NCI-H1694 treated with DMSO at 0.1 percent for 48 hours (cell line): ENCODE measurements at places on chromosomes 6 and 20.

GRCh38 chr20:63398744-63399514 lies 37.8 kb upstream of the CHRNA4 start:
- DNase-seq = no peak

DNA sequence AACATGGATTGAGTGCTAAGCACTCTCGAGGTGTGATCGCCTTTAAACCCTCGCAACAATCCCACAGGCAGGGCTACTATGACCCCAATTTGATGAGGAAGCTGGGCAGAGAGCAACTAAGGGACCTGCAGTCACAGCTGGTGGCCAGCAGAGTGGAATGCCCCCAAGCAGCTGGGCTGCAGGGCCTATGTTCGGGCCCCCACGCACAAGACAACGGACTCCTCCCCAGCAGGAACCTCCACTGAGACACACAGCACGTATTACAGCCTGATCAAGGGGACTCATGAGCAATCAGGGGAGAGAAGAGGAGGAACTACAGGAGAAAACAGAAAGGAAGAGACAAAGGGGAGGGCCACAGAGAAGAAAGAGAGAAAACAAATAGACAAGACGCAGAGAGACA lies 21.7 kb downstream of the CST7 start:
- DNase-seq = no peak

DNA sequence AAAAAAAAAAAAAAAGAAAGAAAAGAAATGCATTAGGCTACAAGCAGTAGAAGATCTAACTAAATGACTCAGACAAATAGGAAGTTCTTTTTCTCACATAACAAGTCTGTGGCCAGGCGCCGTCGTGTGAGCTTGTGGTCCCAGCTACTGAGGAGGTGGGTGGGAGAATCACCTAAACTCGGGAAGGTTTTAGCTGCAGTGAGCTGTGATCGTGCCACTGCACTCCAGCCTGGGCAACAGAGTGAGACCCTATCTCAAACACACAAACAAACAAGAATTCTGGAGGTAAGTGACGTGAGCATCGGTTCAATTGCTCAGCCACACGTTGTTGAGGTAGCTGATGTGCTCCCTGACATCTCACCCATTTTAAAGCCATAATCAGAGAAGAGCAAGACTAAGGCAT lies 37.9 kb upstream of the SLC23A2 start:
- no peak for DNase-seq

GRCh38 chr20:32010666-32011065 lies 428 bp downstream of the CCM2L start:
- DNase-seq = no peak

- DNase-seq = no peak
Observed at GRCh38 chr6:163324688-163325389, 89.7 kb upstream of the QKI start.

GRCh38 chr6:44332585-44332984 lies 9.9 kb upstream of the SPATS1 start:
- DNase-seq = no peak

GRCh38 chr6:156729248-156729647 lies 47.9 kb upstream of the ARID1B start:
- no peak for DNase-seq

- DNase-seq = no peak
Observed at GRCh38 chr6:108736002-108736361, 112.2 kb upstream of the ARMC2 start.

GRCh38 chr6:135306740-135307420 lies 125.8 kb downstream of the MYB start:
- no peak for DNase-seq

- no peak for DNase-seq
Observed at GRCh38 chr6:107550906-107551305, 61.0 kb downstream of the SOBP start.
